Right cardiac atrium (tissue), 5 donors: ENCODE measurements at places on chromosomes 11 and 22.

GRCh38 chr22:50481440-50482106 is at the start of gene ADM2:
ADM2 (plus strand) TSS chr22:50481543; CDS start chr22:50481848, 305 bp downstream.
- DNase-seq = peak; percentile 75

DNA sequence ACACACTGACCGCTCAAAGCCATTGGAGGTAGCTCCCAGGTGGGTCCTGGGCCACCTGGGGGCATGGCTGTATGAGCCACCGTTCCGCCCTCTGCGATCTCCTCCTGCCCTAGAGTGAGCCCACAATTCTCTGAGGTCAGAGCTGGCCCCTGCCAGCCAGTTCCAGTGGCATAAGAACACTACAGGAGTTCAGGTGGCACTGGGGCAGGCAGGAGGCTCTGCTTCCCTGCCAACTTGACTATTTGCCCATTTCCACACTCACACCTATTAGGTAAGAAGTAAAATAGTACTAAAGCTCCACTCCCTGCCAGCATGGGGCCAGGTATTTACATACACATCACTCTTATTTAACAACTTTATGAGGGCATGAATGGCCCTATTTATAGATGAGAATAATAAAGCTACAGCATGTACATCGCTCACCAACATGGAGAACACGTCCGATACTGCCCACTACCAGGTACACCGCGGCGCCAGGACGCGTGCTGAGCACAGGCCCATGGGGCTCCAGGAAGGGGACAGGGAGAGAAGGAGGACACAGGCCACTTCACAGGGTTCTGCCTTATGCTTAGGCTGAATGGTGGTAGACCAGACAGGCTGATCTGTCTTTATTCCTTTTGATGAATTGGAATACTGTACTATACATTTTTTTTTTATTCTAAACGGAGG is 26.2 kb downstream of the PISD start:
- DNase-seq = no peak

DNA sequence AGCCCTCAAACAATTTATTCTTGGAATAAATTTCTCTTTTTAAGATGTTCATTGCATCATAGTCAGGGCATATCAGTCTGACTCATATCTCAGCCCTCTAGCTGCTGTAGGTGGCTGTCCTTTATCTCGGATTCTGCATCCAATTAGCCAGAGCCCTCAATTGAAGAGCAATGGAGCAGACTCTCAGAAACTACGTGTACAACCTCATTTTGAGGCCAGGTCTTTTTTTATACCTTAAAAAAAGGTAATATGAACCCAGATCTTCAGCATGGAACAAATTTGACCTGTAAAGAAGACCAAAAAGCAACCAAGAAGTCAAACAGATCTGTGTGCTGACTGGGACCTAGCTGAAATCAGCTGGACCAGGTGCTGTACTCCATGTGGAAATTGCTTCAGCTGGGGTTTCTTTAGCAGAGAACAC is 8.7 kb downstream of the OR52A5 start:
- DNase-seq = no peak

- no peak for DNase-seq
These were observed 79.8 kb upstream of the GRK3 start for GRCh38 chr22:25484521-25485315.

GRCh38 chr11:46914910-46915309 is 3.4 kb downstream of the LRP4 start:
- no peak for DNase-seq

GRCh38 chr11:93396316-93396715 is 65.8 kb downstream of the DEUP1 start:
- no peak for DNase-seq

DNA sequence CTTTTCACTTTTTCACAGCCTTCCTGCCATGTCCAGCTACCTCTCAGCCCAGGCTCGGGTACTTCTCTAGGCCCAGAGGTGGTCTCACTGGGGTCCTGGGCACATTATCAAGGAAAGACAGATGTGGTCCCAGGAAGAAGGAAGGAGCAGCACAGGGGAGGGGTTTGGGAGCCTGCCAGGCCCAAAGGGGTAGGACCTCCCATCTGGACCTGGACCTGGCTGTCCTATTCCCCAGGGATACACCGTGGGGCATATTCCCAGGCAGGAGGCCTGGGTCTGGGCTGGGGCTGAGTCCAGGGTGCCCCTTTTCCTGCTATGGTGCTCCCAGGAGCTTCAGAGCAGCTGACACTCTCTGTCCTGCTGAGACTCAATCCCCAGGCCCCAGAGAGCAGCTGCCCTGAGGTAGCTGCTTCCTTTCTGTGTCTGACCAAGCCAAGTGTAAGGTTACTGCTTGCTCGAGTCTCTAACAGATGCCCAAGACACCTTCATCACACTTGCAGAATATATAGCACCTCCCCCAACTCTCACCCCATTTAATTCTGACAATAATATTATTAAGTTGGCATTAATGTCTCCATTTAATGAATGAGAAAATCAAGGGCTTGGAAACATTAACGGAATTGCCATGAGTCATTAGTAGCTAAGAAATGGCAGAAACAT is 232.0 kb downstream of the BUD13 start:
- DNase-seq = no peak

DNA sequence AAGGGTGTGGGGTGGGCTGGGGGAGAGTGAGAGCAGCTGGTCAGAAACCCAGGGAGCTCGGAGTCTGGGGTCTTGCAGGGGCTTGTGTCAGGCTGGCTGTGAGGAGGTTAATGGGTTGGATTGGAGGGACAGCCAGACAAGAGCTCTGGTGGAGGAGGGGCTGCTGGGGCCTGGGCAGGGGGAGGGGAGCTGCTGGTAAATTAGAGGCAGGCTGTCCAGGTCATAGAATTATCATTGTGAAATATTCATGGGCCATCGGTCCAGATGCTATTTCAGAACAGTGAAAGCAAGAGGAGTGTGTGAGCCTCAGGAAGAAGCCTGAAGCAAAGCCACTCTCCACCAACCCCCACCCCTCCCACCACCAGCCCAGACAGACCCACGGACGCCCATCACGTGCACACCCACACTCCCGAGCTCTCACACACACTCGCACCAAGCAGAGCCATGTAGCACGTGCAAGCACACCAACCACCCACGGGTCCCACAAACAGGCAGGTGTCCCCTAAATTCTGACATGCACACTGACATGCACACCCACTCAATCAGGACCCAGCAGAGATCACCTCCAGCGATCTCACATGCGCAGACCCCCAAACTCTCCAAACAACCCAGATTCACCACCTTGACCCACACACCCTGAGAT is 18.8 kb downstream of the RTN4RL2 start:
- no peak for DNase-seq

DNA sequence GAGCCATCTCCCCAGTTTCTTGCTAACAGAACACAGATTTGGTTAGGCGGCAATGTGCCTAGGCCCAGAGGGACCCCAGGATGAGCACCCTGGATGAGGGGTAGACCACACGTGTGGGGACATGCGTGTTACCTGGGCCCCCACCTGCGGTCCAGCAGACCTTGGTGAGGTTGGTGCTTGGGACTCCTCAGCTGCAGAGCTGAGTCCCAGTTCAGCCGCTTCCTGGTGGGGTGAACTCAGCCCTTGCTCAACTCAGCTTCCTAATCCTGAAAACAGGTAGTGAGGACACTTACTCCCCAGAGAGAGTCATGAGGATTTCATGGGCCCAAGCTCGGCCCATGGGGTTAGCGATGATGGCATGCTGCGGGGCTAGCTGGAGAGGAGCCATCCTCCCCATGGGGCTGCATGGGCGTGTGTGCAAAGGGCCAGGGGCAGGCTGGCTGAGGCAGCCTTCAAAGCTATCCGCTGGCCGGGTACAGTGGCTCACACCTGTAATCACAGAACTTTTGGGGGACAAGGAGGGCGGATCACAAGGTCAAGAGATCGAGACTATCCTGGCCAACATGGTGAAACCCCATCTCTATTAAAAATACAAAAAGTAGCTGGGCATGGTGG is 46.9 kb upstream of the SHISAL1 start:
- DNase-seq = no peak

GRCh38 chr11:110497231-110497978 is 67.7 kb downstream of the FDX1 start:
- no peak for DNase-seq

DNA sequence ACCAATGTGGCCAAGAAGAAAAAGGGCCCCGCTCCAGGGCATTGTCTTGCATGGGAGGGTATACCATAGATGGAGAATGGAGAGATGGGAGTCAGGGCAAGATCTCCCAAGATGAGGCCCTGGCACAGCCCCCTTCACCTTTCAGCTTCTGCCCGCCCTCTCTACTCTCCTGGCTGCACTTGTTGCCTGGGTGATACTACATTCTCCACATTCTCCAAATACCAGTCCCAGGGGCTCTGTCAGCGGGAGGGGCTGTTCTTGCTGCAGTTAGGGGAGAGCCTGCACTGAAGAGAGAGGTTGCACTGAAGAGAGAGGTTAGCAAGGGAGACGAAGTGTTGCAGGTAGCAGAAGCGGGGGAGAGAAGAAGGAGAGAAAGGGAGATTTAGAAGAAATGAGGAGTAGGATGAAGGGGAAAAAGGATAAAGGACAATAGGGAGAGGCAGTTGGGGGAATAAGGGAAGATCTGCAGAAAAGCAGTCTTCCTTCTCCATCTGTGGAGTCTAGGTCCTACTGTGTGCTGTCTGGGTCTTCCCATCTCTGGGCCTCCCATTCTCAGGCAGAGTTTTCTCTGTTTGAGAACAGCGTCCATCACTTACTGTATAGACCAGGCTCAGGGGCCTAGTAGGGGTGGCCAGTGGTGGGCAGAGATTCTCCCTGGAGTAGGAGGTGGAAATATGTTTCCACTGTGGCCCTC is 8.0 kb downstream of the PHLDB1 start:
- peak; percentile 2 for DNase-seq

DNA sequence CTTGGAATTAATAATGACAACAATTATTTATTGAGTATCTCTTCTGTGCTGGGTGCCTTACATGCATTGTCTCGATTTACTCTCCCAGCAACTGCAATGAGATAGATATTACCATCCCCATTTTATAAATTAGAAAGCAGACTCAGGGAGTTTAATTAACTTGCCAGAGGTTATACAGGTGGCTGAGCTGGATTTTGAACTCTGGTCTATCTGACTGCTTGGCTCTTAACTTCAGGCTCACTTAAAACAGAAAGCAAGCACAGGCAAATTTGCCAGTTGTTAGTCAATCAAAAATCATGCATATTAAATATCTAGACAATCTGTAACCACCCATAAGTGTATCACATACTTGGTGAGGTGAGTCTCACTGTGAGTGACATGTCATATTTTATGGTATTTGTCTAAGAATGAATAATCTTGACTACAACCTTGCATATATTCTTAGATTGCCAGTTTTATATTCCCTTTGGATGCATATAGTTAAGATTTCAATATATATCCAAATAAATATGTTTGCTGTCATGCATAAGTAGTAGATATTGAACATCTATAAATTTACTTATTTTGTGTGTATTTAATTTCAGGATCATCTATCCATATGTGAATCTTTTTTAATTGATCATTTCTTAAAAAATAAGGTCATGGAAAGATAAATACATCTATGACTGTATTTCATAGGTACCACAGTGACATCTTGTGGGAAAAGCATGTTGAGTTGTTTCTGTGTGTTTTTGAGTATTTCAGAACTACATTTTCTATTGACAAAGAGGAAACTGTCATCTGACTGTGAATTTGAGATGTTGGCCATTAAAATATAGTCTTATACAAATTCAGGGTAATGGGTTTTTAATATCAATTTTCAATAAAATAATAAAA is 112.0 kb upstream of the ARHGAP42 start:
- no peak for DNase-seq

GRCh38 chr11:99773646-99774045 is 752.9 kb downstream of the CNTN5 start:
- DNase-seq = no peak

DNA sequence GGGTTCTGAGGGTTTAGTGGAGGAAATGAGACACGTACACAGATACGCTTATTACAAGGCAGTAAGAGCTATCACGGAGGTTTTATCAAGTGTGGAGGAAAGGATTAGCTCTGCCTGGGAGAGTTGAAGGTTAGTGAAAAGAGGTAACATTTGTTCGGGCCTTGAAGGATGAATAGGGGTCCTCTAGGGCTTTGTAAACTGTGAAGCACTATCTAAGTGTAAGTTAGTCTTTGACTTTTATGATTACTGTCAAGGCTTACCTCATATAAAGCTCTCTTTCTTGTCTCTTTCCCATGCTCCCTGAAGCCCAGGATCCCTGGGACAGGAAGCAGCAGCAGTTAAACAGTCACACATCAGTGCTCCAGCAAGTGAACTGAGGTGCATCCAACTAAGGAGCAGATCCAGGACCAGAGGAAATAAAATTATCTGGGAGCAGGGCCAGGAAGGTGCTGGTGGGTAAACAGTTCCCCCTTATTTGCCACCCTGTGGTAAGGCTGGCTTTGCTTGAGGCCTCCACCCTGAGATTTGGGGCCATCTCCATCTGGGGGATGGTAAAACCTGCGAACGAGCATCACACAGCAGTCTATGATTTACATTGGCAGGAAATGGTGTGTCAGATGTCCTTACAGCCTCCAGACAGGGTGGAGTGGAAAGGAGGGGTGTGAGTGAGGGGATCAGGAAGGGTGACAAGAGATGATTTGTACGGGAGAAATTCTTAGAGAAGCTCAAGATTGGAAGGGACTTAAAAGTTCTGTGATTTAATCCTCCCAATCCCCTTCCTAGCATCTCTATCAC is 27.2 kb downstream of the GVQW3 start:
- no peak for DNase-seq

DNA sequence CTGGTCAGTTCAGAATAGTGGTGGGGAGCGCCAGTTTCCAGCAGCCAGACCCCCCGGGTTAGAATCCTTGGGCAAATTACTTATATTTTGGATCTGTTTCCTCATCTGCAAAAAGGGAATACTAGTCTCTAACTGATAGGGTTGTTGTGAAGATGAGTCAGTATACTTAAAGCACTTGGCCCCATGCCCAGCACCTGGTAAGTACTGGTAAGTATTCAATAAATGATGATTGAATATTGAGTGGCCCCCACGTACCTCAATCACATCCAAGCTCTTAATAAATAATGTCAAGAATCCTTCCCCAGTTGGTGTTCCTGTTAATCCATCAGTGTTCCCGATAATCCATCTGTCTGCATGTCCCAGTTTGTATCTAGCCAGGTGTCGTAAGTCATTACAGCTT is 12.1 kb downstream of the ACP2 start:
- DNase-seq = no peak

DNA sequence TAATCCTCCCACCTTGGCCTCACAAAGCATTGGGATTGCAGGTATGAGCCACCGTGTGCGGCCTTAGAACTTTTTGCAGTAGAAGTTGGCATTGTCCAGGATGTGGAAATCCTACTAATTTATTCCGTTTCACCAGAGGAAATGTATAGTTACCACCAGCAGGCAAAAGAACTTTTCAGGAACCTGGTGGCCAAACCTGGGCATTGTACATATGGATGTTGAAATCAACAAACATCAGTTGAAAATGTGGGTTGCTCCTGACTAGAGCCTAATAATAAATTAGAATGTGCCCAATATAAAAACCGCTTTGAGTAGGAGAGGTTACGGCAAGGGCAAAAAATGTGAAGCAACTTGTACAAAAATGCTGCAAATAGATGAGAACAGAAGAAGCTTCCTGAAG is 40.7 kb upstream of the XBP1 start:
- no peak for DNase-seq

- peak; percentile 13 for DNase-seq
These were observed 11.8 kb upstream of the SSTR3 start for GRCh38 chr22:37223965-37224551.

GRCh38 chr22:18031695-18032454 is 7.5 kb upstream of the MICAL3 start:
- no peak for DNase-seq

GRCh38 chr11:3738241-3738640 is 59.1 kb downstream of the NUP98 start:
- DNase-seq = no peak

- DNase-seq = no peak
These were observed 98.3 kb downstream of the PKNOX2 start for GRCh38 chr11:125262830-125263218.
